NCI-H345 (cell line): ENCODE measurements at places on chromosomes 6 and 20.

DNA sequence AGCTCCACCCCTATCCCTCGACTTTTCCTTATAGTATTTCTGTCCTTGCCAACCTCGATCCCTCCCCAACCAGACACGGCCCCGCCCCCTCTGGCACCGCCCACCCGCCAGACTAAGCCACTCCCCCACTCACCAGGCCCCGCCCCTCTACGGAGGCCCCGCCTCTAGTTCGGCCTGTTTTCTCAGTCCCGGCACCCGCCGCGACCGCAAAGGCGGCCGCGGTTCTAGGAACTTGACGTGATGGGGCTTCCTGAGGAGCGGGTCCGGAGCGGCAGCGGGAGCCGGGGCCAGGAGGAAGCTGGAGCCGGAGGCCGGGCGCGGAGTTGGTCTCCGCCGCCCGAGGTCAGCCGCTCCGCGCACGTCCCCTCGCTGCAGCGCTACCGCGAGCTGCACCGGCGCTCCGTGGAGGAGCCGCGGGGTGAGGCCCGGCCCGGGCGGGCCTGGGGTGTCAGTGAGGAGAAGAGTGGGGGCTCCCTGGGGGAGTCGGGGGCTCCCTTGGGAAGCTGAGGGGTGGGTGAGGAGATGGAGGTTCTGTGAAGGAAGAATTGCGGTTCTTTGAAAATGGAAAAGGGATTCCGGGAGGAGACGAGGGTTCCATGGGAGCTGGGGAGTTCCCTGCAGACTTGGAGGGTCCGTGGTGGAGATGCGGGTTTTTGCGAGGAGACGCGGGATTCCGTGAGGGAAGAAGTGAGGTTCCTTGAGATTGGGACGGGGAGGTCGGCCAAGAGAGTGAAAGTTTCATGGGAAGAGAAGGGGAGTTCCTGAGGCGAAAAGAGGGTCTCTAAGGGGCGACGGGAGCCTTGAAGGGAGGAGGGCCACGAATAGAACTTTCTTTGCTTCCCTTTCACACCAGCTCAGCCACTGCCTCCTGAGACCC is at the start of gene ACSS2:
ACSS2 (plus strand) TSS at position 207 of the 877 bp plus-strand sequence; CDS start at position 241, 34 bp downstream.
- no peak for DNase-seq

GRCh38 chr20:41425180-41425884 is 58.7 kb upstream of the EMILIN3 start:
- DNase-seq: no peak

- no peak for DNase-seq
Observed at GRCh38 chr20:19252451-19253120, 40.1 kb downstream of the SLC24A3 start.

- peak; percentile 95 for DNase-seq
Observed at GRCh38 chr20:2330090-2330695, 34.4 kb downstream of the TGM3 start.

- peak; percentile 93 for DNase-seq
Observed at GRCh38 chr20:11917663-11918062, at the start of gene BTBD3. TSS of gene BTBD3 (plus strand) at chr20:11917893. CDS start at chr20:11918276, 383 bp downstream.

DNA sequence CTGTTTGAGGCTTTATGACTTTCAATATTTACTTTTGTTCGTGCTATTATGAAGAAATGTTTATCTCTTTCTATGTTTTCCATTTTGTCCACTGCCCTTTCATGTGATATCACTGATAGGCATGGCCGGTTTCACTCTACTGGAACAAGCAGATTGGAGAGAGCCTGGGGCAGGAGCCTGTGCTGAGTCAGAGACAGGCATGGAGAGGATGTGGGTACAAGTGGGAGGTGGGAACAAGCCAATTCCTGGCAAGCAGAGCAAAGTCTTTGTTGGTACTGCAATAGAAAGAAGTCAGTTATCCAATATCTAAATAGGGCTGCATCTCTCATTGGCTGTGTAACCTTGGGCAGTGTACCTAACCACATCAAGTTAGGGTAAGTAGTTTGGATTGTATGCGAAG is 545.6 kb upstream of the MAP3K7 start:
- no peak for DNase-seq

DNA sequence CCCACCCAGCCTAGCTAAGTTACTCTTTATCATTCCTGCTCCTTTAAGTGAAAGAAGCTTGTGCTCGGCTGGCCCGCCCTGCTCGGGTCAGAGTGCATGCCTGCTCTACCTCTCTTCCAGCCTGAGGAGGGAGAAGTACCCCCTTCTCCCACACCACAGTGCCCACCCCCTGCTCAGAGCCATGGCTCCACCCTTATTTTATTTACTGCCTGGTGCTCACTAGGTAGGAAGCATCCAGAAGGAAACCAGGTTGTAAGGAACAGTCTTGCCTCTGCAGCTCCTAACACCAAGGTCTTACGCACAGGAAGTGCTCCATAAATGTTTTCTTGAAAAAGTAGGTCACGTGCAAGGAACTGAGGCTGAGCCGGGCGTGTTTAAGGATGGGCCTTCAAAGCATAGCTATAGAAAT is 105.7 kb upstream of the SNX9 start:
- no peak for DNase-seq

GRCh38 chr6:147699637-147700036 is 191.1 kb downstream of the SAMD5 start:
- no peak for DNase-seq

DNA sequence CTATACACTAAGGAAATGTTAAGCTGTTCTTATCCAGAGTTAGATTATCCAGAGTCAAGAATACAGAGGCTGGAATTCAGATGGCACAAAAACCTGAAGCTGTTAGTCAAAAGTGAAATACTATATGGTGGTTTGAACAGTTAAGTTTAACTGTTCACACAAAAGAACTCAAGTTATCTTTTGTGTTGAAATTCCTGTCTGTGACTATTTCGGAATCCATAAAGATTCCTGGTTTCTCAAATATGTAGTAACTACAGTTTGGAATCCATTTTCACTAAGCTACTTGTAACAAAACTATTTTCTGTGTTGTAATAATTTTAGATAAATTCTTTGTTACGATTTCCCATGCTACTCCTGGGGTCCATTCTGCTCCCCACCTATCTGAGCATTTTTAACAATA is 24.5 kb downstream of the FIG4 start:
- no peak for DNase-seq

DNA sequence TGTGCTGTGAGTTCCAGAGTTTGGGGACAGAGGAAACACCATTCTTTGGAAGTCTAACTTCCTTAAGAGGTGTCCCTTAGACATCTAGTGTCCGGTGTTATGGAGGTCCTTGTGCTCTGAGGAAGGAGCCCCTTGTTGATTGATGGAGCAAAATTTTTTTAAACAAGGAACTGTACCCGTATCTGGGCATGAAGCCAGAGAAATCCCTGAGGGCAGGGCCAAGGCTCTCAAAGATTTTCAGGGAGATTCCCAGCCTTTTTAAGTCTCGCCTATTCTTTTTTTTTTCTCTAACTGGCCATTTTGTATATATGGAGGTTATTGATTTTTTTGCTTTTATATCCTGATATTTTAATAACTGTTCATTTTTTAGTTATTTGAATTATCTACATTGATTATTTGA is 45.9 kb downstream of the TRIM38 start:
- DNase-seq: no peak

- DNase-seq: no peak
Observed at GRCh38 chr20:17043323-17043722, 183.5 kb upstream of the PCSK2 start.

DNA sequence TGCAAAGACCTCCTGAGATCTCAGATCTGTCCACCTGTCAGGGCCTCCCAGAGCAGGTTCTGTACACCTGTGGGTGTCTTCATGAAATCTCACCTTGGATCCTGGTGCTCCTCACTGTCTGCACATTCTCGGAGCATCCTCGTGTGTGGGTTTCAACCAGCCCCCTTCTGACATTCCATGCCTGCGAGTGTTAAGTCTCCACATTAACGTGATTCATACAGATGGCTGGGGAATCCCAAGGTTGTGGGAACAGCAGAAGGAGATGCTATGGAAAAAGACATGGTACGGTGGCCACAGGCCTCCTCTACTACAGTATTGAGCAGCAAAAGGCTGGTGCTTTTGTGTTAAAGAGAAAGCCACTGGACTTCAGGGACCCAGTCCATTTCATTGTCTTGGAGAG is 556.5 kb downstream of the DHX35 start:
- DNase-seq: no peak

- DNase-seq: no peak
Observed at GRCh38 chr6:85443349-85444117, 6.3 kb upstream of the NT5E start.

DNA sequence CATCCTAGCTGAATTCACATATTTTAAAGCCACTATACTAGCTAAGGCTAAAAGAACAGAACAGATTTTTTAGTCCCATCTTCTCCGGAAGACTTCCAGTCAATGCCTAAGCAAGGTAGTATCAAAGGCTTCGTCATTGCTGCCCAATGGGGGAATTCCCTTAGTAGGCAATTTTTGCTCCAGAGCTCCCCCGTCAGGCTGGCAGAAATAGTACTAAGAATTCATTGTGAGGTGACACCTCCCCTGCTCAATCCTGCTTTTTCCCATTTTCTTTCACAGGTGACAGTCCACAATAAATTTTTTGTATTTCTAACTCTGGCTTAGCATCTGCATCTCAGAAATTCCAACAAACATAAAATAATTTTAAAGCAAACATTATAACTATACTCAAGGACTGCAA is 52.8 kb upstream of the SRSF6 start:
- DNase-seq: no peak

GRCh38 chr6:33672808-33673207 is 38.7 kb downstream of the UQCC2 start:
- DNase-seq: no peak

- no peak for DNase-seq
Observed at GRCh38 chr20:62027116-62027515, 38.6 kb downstream of the TAF4 start.

DNA sequence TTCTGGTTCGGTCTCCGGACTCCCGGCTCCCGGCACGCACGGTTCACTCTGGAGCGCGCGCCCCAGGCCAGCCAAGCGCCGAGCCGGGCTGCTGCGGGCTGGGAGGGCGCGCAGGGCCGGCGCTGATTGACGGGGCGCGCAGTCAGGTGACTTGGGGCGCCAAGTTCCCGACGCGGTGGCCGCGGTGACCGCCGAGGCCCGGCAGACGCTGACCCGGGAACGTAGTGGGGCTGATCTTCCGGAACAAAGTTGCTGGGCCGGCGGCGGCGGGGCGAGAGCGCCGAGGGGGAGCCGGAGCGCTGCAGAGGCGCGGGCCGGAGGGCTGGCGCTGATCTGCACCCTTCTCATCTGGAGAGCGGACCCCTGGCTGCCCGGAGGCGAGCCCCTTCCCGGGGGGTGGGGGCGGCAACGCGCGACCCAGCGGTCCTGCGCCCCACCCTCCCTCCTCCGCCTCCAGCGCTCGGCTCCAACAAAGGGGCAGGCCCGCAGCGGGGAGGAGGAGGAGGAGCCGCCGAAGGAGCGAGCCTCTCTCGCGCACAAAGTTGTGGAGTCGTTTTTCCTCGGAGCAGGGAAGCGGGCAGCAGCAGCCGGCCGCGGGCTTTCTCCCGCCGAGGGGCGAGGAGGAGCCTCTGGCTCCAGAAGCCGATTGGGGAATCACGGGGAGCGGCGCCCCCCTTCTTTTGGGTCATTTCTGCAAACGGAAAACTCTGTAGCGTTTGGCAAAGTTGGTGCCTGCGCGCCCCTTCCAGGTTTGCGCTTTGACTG is at the start of gene UTRN:
UTRN (plus strand) TSS at position 553 of the 765 bp plus-strand sequence. CDS start 6,494 bp downstream, outside the sequence.
- peak; percentile 63 for DNase-seq

DNA sequence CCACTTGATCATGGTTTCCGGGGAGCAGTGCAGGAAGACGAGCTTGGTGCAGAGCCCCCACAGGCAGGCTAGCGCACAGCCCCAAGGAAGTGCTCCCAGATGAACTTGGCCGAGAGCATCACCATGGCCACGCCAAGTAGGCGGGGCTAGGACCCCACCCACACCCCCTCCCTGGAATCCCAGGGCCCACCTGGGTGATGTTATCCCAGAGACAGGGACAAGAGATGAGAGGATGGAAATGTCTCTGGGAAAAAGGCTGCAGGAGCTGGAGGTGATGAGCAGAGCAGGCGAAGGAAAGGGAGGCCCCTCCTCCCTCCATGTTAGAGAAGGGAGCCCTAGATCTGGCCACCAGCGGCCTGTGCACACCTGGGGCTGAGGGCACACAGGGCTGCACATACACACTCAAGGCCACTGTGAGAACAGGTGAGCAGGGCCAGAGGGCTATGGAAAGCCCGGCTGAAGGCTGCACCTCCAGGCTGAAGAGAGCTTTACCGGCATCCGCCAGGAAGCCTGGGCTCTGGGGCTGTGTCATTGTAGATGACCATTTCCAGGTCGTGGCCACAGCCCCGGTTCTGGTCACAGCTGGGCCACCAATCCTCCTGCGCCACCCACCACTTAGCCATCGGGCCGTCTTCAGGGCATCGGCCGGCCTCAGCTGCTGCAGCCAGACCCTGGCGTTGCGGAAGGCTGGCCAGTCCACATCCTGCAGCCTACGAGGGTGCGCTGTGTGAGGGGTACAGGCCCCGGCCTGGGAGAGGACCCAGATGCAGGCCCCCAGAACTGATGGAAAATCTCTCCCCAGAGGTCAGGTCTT is 24.9 kb downstream of the NPEPL1 start:
- DNase-seq: no peak

DNA sequence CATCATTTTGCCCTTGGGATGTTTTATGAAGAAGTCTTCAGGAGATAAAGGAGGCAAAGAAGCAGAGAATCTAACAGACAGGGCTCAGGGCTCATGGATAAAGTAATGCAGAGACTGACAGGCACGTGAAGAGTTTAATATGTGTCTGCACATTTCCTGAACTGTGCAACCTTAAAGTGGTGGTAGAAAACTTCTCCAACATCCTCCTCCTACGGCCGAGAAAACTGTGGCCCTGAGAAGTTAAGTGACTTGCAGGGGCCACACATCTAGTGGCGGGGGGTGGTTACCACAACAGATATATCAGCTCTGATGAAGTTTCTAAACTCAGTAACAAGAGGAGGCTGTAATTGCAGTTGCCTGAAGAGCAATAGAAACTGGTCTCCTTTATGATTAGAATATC is 61.0 kb downstream of the SOBP start:
- DNase-seq: no peak

GRCh38 chr6:128723667-128724066 is 159.3 kb upstream of the LAMA2 start:
- DNase-seq: no peak

- DNase-seq: no peak
Observed at GRCh38 chr20:4026093-4026601, 10.8 kb upstream of the RNF24 start.

DNA sequence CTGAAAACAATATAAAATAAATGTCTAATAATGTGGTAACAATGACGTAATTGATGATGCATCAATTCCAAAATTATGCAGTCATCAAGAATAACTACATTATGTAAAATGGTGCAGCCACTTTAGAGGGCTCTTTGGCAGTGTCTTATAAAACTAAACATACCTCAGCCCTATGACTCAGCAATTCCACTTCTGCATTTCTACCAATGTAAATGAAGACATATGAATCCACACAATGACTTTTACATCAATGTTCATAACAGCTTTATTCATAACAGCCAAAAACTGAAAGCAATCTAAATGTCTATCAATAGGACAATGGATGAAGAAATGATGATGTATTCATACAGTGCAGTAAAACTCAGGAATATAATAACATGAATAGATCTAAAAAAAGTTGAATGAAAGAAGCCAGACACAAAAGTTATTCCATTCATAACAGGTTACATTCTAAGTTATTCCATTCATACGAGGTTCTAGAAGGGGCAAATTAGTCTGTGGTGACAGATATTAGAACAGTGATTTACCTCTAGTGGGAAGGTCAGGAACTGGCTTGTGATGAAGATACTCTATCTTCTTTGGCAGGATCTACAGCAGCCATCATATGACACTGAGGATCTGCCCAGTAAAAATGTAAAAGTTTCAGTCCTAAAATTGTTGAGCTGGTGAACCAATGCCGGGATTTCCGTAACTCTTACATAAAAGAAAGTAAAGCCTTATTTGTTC is 396.1 kb downstream of the PLCB1 start:
- DNase-seq: no peak
